ENCODE measurements at places on chromosomes 4 and X.

GRCh38 chrX:150648296-150648940, 44.8 kb upstream of the MTMR1 start:
- DNase-seq, result no peak

- DNase-seq, result no peak
Observed at GRCh38 chrX:19839770-19840254, 47.6 kb downstream of the SH3KBP1 start.

DNA sequence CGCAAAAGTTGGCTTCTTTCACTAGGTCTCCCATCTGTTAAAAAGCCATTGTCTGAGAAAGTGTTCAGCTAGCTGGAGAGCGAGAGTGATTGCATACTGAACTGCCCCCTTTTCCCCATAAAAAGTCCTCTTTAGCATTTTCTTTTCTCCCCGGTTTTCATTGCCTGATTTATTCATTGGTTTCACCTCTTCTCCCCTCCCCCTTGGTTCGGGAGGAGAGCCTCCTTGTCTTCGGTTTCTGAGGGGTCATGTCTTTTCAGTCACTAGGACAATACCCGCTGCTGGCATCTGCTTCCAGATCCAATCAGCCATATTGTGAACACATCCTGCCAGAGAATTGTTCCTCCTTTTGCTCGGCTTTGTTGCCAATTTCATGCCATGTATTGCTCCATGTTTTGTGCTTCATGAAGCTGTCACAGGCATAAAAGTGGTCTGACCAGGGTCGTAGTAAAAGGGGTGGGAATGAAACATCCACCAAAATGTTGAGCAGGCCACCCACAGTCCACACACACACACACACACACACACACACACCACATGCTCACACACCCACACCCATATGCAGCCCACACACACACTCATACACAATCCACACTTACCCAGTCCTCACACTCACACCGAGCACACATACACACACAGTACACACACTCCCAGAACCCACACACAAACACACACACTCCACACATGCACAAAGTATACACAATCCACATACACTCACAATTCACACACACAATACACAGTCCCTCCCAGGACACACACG, 136.0 kb downstream of the NKX6-1 start:
- no peak for DNase-seq

DNA sequence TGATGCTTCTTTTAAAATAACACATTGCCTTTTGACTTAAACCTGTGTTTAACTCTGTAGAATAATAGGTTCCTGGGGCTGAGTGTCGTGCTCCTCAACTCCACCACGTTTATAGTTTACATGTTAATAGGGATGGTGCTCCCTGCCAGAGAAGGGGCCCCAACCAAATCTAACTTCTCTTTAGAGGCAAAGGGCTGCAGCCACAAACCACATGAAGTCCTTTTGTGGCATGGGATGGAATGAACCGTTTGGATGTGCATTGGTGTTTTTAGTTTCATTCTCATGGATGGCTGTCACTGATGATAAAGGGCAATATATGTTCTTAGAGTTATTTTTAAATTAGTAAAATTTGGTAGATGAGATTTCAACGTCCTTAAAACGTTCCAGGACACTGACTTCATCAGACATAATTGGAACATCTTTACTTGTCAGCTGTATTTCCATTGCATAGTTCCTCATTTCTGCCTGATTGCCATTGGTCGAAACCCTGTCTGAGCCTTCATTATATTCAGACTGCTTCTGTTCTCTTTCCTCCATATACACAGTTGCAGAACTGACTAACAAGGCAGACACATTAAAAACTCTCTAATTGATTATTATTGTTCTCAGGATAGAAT, 60.4 kb upstream of the HPF1 start:
- DNase-seq, result no peak

DNA sequence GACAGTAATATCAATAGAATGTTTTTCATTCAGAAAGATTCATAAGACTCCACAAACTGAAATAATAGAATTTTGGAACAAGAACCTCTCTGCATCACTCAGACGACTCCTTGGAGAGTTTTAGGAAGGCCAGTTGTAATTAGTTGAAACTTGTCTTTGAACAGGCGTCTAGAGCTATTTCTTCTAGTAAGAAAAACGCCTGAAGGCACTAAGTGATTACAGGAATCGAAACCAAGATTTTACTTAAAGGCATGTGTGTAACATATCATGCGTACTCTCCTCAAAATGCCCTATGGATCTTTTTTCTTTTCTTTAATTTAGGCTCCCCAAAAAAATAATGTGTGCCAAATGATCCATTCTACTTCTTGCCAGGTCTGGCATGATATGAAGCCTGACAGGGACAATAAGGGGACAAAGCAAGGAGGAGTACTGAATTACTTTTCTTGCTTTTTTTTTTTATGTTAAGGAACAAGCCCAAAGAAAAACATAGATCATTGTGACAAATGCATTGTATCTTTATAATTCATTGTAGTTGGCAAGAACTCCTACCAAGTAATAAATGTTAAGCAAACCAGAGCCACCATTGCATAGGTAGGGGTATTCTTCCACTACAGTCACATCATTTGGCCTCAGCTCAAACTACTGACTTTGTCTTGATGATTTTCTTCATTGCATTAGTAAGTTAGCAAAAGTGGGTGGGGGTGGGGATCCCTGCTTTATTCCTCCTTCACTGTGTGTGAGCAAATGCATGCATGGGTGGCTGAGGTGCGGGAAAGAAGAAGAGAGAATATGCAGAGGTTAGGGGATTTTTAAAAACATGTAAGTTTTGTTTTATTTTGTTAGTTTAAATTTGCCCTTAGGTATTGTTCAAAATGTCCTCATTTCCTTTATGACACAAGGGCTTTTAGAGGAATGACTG, 79.9 kb upstream of the ATOH1 start:
- no peak for DNase-seq

DNA sequence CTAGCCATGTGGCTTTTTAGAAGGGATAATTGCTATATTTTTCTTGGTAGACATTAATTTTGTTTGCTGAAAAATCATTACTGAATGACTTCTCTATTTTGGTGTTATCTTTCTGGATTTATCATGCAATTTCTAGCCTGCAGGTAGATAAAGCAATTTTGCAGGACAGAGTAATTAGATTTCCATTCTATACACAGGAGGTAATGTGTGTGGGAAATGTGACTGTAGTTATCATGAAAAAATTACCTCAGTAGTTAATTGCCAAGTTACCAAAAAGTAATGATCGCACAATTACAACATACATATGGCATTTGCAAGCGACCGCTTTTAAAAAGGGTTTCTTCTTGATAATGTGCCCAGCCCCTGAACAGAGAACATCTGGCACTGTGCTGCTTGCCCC, 66.1 kb downstream of the KIT start:
- no peak for DNase-seq

- peak; percentile 3 for DNase-seq
Observed at GRCh38 chr4:112704991-112705845, 68.3 kb downstream of the LARP7 start.

Measured in stimulated activated naive CD4-positive, alpha-beta T cell (primary cell).